ENCODE measurements at places on chromosomes 2 and 18. TPM values are rescaled to one million over a fixed set of nuclear protein-coding genes. Genes with fewer than 3 reads are reported as not detected.

DNA sequence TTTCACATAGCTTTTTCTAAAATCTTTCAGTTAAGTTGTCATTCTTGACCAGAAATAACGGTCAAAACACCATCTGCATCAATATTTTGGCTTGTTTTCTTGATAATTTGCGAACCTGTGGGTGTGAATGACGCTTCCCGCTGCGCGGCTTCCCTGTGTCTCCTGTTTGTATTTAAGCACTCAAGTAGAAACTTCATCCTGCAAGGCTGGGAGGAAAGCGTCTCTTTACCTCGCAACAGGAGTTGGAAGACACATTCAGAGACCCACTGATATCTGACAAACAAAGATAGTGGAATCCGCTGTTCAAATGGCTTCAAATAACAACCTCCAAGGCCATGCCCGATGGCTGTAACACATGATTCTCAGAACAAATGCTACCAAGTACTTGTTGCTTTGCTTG is 704.9 kb downstream of the DCDC2C start:
- DNase-seq = no peak

GRCh38 chr2:16170675-16171424 is 230.5 kb downstream of the MYCN start:
- no peak for DNase-seq

RBKS gene
- total RNA-seq = 1.6 TPM

GRCh38 chr2:1997409-1997808 is 253.1 kb upstream of the PXDN start:
- no peak for DNase-seq

DNA sequence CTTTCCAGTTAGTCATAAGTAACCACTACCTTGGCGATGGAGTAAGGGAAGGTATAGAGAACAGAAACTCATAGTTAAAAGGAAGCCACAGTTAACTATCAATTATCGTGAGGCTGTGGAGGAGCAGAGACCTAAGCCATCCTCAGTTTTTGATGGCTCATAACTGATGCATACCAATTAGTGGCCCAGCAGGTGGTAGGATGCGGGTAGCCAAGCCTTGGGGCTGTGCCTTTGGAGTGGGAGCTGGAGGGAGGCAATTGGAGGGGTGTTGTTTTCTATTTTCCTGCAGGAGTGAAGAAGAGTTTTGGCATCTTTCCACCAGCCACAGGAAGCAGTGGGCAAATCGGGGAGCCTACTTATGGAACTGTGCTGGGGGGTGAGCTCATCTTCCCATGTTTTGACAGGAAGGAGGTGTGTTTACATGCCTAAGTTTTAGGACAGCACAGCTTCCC is 194.8 kb downstream of the TPGS2 start:
- no peak for DNase-seq

DNA sequence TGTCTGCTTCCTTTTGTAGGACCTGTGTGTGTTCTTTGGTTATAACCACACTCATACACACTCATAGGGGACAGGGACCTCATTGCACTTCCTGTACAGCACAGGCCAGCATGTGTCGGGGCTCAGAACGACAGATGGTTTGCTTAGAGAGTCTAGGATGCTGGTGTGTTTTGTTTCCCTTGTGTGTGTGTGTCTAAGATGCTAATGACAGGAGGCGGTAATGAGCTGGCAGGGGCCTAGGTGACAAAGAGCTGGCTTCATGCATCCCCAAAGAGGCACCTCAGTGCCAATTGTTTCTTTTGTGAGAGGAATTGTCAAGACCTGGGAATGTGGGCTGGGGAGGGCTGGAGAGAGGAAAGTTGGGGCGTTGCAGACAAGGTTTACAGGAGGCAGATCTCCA is 66.6 kb downstream of the CELF4 start:
- DNase-seq = no peak

All from activated T-cell treated with anti-CD3 and anti-CD28 coated beads, Interleukin-2, amount 50 U/mL, for 4 hours (primary cell).